ENCODE measurements at places on chromosomes 3 and 15. TPM values are rescaled to one million over a fixed set of nuclear protein-coding genes. Genes with fewer than 3 reads are reported as not detected.
A peak's percentile ranks its signal among the peaks of the same experiment; 100 is the strongest.

DNA sequence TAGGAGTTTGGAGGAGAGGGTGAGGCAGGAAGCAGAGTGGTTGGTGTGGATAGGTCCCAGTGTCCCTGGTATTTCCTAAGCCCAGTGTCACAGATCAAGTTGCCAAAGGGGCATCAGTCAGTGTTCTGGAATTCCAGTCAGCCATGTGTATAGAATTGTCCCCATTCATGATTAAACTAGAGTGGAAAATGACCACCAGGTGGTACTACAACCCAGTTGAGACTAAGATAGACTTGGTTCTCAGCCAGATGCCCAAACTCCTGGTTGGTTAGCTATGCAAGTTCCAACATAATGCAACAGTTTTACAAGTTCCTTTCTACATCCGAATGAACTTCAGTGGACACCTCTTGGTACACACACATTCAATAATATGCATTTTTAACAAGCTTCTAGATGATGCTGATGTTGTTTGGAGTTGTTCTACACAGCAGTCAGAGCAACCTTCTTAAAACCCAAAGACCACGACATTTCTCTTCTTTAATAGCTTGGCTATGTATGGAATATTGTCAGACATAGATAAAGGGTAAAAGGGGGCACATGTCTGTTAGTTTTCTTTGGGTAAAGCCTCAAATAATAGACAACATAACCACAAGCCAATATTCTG is 8.4 kb upstream of the ATR start:
- no peak for DNase-seq

GRCh38 chr3:106957029-106957428 is 420.2 kb upstream of the CCDC54 start:
- no peak for DNase-seq

DNA sequence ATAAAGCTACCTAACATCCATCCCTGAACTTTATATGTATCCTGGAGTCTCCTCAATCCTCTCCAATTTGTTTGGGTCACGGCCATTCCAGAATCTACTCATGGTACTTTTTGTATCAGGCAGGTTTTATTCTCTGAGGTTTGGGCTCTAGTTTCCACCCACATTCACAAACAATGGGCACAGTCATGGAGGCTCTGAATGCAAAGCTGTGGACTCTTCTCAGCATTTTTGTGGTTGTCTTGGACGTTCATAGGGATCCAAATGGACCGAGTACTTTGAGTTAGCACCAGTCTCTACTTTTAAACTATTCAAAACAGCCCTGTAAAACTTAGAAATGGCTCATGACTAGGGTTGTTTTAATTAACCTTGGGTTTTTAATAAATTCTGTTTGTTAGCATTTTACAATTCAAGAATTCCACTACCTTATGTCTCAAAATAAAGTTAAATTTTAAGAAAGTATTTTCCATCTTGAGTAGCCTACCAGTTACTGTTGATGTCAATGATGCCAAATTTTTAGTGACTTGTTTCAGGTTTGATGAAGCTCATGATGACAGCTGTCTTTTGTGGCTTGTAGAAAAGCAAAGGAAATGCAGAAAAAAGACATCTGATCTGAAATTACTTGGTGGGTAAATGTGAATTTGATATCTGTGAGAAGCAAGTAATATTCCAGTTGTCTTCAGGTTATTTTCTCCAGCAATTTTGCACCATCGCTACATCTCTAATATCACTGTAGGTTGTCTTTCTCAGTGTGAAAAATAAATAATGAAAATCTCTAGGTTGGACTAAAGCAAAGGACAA is 275.7 kb upstream of the THBS1 start:
- no peak for DNase-seq

DNA sequence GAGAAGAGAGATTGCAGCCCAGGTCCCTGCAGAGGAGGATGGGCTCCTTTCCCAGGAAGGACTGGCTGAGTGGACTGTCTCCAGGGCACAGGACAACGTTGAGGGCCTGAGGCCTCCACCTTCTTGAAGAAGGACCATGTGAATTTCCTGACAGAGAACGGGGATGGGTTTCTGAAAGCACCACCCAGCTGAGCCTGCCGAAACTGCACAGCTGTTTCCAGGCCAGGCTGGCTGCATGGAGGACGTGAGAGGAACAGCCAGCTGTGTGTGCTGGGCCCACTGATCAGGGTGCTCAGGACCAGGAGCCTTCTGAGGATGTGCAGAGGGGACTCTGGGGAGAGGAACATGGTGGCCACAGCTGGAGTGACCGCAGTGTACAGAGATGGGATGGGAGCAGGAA is 39.2 kb downstream of the HMCES start:
- no peak for DNase-seq

DNA sequence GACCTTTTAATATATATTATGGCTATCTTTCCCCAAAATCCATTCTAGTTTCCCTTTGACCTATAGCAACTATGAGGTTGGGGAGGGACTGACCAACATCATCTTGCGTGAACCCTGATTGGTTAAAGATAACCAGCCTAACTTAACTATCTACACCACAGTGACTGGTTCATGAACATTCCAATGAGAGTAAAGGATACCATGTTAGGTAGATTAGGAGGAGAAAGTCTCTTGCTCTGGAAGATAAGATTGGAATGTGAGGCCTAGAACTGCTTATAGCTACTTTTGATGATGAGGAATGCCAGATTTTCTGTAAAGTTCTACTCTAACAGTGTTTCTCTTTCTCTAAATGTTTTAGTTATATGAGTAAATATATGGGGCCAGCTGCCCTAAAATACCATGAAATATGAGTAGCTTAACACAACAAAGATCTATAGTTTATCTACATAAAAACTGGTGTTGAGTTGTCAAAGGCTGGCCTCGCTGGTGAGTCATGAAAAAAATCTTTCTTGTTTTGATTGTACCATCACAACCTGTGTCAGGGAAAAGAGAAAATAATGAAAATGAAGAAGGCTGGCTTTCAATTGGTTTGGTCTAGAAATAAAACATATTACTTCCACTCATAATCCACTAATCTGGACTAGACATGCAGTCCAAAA is 481.4 kb downstream of the NSUN3 start:
- no peak for DNase-seq

DNA sequence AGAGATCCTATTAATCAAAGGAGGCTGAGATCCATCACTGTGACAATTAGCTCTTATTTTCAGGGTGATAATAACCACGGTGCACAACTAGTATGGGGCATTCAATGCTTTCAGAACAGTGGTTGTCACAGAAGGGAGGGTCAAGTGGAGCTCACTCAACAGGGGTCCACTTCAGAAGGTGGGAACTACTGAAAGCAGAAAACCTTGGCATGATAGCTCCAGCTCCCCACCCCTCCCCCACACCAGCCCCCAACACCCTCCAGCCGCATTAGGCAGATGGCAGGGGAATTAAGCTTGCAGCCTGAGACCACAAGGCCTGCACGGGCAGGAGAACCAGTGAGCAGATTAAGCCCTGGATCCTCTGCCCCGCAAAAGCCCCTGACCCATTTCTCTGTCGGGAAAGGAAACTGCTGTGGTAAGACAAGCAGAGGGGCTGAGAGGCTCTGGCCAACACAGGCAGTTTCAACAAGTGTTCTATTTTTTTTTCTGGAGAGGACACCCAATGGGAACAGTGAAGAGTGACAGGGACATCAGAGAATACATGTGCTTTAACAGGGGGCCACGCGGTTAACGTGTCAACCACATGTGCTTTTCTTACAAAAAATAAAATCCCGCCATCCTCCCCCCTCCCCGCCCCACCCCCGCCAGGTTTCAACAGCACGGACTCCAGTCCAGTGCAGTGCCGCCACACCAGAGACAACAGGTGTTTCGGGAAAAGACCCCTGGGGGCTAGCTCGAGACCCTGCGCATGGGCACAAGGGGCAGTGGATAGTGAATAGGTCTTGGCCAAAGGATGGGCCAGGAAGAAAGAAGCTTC is 997 bp downstream of the FYCO1 start:
- no peak for DNase-seq

DNA sequence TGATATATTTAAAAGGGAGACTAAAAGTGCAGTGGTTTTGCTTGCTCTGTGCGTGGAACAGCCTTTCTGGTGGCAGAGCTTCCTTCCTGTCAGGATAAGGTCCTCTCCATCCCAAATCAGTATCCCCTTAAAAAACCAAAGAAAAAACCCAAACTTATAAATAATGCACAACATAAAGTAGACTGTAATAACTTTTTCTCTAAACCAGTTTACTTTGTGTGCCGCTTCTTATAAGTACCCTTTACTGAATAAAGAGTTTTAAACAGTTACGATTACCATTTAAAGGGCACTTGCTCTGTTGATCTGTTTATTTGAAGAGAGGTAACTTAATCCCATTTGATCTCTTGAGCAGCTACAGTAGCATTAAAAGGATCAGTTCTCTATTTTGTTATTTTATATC is 2.5 kb downstream of the PIK3CA start:
- no peak for DNase-seq

DNA sequence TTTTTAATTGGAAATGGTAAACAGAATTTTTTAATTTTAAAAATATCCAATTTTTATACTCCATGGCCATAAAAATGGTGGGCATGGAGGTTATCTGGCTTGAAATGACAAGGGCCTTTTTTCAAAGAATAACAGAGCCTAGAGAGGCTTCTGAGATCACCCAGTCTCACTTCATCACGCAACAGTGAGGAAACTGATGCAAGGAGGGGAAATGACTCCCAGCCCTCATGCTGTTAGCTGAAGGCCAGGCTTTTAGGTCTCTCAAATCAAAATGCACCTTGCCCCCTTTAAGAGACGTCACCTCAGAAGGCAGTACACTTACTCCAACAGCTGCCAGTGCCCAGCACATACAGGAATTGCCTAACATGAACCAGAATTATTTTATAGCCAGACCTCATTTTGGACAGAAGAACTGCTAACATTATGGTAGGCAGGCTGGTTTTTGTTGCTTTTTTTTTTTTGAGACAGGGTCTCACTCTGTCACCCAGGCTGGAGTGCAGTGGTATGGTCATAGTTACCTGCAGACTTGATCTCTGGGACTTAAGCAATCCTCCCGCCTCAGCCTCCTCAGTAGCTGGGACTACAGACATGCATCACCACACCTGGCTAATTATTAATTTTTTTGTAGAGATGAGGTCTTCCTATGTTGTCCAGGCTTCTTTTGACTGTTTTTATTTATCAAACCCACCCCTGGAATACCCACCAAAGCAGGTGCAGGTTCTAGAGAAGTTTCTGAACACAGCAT is 9.1 kb downstream of the RAB43 start:
- no peak for DNase-seq

- DNase-seq = no peak
Measured at GRCh38 chr3:41243183-41243582, 43.9 kb downstream of the CTNNB1 start.

- DNase-seq = no peak
Measured at GRCh38 chr3:13047296-13048165, 25.7 kb downstream of the IQSEC1 start.

DNA sequence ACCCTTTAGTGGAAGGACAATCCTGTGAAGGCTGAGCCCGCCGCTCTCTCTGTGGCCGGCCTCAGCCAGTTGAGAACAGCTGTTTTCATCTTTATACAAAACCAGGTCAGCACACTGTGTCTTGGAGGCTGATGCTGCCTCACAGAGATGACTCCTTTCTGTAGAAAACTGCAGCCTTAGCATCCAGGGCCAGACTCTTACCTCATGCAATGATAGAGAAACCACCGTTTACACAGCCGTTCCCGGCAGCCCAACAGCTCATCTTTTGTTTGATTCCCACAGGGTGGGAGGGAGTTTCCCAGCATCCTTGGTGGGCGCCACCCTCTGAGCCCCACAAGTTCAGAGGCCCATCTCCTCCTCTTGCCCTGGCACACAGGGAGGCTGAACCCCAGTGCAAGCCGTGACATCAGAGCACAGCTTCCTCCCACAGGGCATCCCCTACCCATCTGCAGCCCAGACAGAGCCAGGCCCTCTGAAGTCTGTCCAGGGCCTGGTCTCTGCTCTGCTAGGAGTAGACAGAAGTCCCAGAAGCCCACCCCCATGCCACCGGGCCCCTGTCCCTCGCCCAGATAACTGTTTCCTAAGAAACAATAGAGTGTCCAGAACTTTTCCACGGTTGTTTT is 105.0 kb downstream of the LRRK1 start:
- DNase-seq = peak; percentile 78

- DNase-seq = peak; percentile 67
Measured at GRCh38 chr3:50294492-50295403, 2.5 kb upstream of the IFRD2 start.

GRCh38 chr3:126461450-126462070 is 14.1 kb downstream of the ZXDC start:
- peak; percentile 40 for DNase-seq

DNA sequence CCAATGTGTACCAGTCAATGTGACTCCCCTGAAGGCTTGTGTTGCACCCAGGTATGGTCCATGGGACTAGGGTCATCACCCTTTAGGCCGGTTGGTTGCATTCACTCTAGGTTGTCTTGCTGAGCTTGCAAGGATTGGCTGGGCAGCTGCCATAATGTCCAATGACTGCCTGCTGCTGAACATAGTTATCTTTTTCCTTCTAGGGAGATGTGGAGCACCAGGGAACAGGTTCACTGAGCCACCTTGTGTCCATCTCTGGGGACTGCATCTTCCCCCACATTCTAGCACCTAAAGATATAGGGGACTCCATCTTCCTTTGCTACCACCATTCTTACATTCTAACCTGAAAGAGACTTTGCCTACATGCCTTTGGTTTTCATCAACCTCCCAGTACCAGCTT is 580.4 kb upstream of the TBL1XR1 start:
- DNase-seq = no peak

- no peak for DNase-seq
Measured at GRCh38 chr3:69547461-69547880, 161.6 kb upstream of the FRMD4B start.

- no peak for DNase-seq
Measured at GRCh38 chr3:193970773-193971206, 165.2 kb upstream of the HES1 start.

DNA sequence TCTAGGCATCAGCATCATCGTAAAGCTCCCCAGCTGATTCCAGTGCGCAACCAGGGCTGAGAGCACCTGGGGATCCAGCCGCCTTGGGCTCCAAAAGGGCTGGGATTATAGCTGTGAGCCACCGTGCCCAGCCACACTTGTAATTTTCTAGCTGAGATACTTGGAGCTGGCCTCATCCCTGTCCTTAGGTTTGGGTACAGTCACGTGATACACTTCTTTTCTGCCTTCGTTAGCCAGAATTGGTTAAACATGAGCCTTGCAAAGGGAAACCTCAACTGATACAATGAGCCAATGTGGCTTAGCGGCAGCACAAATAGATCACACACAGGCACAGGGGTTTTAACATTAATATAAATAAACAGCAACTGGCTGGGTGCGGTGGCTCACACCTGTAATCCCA is 69.8 kb upstream of the GCNT3 start:
- DNase-seq = peak; percentile 30

The CHL1 gene
- 63.1 TPM for total RNA-seq

The LSAMP gene
- 47.1 TPM for total RNA-seq

The DNASE1L3 gene
- 0.27 TPM for total RNA-seq

The CHST13 gene
- total RNA-seq = not detected

The DAZL gene
- 0.66 TPM for total RNA-seq

The HDC gene
- total RNA-seq = 0.16 TPM

The IL17RD gene
- 46.8 TPM for total RNA-seq

The MESP1 gene
- total RNA-seq = 8.4 TPM

The ARPIN gene
- total RNA-seq = 23.4 TPM

The STAC gene
- 39.6 TPM for total RNA-seq

Measured in sigmoid colon (tissue), 7 donors.